ENCODE measurements at places on chromosomes 5 and 9.

DNA sequence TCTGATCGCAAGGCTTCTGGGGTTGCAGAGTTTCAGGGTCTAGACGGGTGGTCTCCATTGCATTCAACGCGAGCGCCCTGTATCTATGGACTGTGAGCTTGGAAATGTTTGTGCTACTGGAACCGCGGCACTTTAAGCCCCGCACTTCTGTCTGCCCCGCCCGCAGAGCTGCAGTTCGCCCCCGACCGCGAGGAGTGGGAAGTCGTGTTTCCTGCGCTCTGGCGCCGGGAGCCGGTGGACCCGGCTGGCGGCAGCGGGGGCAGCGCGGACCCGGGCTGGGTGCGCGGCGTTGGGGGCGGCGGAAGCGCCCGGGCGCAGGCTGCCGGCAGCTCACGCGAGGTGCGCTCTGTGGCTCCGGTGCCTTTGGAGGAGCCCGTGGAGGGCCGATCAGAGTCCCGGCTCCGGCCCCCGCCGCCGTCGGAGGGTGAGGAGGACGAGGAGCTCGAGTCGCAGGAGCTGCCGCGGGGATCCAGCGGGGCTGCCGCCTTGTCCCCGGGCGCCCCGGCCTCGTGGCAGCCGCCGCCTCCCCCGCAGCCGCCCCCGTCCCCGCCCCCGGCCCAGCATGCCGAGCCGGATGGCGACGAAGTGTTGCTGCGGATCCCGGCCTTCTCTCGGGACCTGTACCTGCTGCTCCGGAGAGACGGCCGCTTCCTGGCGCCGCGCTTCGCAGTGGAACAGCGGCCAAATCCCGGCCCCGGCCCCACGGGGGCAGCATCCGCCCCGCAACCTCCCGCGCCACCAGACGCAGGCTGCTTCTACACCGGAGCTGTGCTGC, 1.0 kb downstream of the ADAMTS19 start:
- DNase-seq = no peak

- DNase-seq = no peak
These were observed 13.4 kb downstream of the ABLIM3 start for GRCh38 chr5:149154650-149155049.

- no peak for DNase-seq
These were observed 22.0 kb upstream of the GTF3C5 start for GRCh38 chr9:133008824-133009223.

DNA sequence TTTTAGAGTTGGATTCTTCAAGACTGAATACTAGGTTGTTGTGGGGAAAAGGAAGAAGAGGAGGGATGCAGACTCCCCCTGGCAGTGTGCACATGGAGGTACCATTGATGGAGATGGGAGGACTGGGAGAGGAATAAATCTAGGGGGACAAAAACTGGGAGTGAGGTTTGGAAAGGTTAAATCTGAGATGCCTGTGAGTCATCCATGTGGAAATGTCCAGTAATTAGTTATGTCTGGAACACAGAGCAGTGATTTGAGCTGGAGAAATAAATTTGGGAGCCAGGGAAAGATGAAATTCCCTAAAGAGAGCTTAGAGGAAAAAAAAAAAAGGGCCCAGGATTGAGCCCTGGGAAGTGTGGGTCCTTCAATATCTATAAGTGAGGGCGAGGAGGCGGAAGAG, 8.0 kb upstream of the CCIN start:
- DNase-seq = no peak

- no peak for DNase-seq
These were observed 477.0 kb downstream of the CCDC171 start for GRCh38 chr9:16029796-16030363.

DNA sequence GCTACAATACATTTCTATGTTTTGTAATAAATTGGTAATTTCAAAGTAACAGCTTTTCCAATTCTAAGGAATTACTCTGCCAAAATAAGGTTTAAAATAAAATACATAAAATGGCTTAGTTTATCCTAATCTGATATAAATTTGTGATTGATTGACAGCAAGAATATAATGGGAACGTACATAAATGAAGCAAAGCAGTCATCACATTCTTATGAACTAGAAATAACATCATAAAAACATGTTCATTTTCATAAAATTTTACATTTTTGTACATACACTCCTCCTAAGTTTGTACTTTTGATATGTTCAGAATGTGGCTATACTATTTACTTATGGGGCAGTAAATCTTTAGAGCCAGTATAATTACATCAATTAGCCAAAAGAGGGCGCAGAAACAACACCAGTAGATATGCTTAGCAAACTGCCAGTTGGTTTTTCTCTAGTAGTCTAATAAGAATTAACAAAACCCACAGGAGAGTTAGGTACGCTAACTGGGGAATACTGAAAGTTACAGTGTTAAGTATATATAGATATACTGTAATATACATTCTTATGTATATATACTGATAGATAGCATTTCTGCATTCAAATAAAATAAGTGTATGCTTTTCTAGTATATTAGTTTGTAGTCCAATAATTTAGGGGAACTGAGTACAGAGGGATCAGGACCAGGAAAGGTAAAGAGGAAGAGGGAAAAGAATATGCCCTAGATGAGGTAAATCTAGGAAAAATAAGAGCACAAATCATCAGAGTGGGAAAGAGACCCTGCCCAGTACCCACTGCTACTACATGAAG, 76.8 kb downstream of the ZDHHC21 start:
- peak; percentile 37 for DNase-seq

DNA sequence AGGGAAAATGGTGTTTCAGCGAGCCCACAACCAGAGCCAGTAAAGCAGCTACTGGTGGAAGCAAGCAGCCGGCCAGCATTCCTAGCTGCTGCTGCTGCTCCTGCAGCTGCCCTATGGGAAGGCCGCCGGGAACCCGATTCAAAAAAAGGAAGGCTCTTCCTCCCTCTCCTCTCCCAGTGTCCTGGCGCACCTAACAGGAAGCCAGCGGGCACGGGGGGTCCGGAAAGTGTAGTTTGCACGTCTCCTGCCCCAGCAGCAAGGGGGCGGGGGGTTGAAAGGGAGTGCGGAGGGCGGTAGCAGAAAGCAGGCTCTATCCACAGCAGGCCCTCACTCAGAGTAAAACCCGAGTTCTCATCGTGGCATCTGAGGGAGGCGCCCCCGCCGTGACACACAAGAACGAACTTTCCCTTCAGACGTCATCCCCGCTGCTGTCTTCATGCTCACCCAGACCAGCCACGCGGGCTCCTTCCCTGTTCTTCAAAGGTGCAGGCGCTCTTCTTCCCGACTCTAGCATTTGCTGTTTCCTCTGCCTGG, 16.5 kb downstream of the GRXCR2 start:
- no peak for DNase-seq

DNA sequence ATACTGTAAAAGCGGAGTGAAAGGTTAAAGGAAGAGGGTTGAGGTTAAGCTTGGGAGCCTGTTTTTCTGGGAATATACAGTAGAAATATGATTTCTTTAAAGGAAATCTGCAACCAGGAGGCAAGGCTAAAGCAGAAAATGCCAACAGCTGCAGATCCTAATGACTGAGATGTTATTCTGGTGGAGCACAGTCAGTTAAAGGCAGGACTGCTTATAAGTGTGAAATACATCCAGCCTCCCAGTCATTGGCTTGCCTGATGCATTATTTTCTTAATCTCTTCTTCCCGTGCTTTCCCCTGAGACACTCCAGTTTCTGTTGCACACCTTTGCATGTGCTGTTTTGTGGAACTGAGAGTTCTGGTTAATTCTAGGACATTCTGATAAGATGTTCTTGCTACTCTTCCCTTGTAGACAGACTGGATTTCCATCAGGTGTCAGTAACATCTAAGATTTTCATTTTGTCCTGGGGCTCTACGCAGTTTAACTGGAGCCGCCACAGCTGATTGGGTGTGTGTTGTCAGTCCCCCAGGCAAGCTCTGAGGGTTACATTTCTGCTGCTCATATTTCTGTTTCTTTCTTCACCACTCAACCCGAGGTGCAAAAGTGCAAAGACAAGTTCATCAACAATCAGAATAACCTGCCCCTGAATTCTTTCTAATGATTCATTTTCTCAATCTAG, 44.4 kb downstream of the CAST start:
- no peak for DNase-seq

- DNase-seq = no peak
These were observed 6.1 kb downstream of the MAMDC2 start for GRCh38 chr9:70049672-70050271.

- no peak for DNase-seq
These were observed 89.9 kb downstream of the ARL15 start for GRCh38 chr5:54220230-54221040.

- DNase-seq = no peak
These were observed 42.1 kb upstream of the CTNND2 start for GRCh38 chr5:11946317-11946716.

- no peak for DNase-seq
These were observed 35.7 kb upstream of the MSX2 start for GRCh38 chr5:174688441-174689354.

- no peak for DNase-seq
These were observed 3.6 kb downstream of the SUSD3 start for GRCh38 chr9:93061791-93062763.

DNA sequence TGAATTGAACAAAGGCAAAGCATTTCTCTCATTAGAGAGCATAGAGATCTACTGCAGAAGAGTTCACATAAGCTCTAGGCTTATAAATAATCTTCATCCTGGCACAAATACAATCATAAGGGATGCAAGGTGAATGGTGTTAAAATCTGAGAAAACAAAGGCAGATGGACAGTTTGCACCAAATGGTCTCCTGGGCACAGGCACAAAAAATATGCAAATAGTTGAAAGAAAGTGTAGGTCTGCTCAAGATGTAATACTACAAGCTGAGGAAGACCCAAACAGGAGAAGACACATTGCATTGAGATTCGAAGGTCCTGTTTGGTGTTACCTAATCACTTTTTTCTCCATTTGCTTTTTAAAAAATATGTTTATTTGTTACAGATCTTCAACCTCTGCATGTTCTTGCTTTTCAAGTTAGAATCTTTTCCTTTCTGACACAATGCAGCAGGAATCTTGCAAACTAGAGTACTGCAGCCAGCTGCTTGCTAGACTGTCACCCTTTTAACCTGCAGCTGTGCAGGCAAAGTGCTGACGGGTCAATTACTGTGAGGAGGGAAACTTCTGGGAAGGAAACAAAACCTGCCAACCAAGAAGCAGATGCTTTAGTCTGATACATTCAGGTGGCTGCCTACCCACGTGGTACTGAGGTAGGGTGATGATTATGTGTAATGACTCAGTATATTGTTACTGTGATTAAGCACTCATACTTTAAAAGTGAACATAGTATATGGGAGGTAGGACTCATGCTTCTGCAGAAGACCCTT, 1048.6 kb upstream of the SEMA6A start:
- DNase-seq = no peak

- DNase-seq = no peak
These were observed 10.0 kb upstream of the GRIN1 start for GRCh38 chr9:137128862-137129455.
